ENCODE measurements at places on chromosomes 2 and 18.

GRCh38 chr2:108634576-108635160, 84.6 kb upstream of the RANBP2 start:
- DNase-seq, result no peak

- no peak for DNase-seq
Observed at GRCh38 chr2:16019617-16020351, 79.4 kb downstream of the MYCN start.

DNA sequence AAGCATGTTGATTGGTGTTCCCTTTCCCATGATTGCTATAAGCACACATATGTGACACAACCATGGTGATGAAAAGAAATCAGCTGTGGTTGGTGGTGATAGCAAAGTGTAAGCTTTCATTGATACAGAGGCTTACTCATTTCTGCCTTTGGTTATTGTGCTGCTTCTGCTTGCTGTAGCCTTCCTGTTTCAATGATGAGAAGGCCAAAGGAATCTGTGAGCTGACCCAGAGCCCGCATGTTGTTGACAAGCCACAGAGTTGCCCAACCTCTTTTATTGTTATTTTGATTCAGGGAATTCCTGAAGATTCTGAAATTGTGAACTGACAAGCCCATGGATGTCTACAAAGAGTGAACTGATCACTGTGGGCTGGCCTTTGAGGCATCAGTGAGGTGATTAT, 164.4 kb downstream of the TMEFF2 start:
- peak; percentile 68 for DNase-seq

DNA sequence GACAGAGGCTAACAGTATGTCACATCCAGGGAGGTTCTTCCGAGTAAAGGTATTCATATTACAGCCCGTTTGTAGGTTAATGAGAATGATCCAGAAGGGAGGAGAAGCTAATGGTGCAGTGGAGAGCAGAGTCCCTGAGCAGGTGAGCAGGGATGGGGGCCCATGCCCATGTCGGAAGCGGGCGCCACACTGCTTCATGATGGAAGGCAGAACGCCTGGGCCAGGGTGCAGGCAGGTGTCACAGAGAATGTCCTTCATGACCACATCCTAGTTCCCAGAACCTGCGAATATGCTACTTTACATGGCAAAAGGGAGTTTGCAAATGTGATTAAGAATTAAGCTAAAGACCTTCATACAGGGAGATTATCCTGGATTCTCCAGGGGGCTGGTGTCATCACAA, 4.0 kb downstream of the HES6 start:
- no peak for DNase-seq

DNA sequence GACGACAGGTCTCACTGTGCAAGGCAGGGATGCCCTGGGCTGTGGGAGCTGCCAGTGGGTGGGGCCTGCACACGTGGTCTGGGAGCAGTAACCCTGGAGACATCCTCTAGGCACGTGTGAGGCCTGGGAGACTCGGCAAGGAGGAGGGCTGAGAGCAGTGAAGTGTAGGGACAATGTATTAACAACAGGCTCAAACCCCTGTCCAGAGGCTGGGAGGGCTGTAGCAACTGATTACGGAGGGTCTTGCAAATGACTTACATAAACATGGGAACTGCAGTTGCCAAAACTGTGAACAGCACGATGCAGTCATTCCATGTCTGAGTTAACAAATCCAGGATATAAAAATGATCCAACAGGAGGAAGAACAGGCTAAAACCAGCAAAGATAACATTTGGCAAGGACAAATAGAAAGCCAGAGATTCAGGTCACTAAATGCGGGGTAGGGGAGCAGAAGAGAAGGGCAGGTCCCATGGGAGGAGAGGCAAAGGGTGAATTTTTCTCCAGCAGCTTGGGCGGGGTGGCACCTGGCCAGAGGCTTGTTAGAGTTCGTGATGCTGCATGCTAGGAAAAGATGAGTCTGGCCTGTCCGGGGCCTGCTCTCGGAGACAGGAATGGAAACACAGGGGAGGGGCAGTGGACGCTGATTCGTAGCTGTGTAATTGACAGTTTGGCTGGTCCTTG, 44.9 kb downstream of the CYP27C1 start:
- peak; percentile 67 for DNase-seq

- no peak for DNase-seq
Observed at GRCh38 chr2:34070196-34070595, 471.1 kb upstream of the FAM98A start.

GRCh38 chr18:47893939-47894699, 36.3 kb downstream of the SMAD2 start:
- DNase-seq, result no peak

DNA sequence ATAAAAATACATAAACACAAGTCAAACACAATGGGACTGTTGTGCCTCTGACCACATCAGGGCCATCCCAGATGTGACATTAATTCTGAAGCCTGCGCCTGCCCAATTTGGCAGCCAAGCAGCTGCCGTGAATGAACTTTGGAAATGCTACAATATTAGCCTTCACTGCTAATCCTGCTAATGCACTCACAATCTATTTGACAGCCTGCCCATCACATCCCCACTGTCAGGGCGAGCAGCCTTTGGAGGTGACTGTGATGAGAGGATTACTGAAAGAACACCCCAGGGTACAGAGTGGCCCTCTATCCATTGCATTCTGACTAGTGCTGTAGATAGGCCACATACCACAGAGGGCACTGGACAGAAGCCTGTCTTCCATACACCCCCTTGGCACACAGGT, 21.6 kb downstream of the OSR1 start:
- no peak for DNase-seq

DNA sequence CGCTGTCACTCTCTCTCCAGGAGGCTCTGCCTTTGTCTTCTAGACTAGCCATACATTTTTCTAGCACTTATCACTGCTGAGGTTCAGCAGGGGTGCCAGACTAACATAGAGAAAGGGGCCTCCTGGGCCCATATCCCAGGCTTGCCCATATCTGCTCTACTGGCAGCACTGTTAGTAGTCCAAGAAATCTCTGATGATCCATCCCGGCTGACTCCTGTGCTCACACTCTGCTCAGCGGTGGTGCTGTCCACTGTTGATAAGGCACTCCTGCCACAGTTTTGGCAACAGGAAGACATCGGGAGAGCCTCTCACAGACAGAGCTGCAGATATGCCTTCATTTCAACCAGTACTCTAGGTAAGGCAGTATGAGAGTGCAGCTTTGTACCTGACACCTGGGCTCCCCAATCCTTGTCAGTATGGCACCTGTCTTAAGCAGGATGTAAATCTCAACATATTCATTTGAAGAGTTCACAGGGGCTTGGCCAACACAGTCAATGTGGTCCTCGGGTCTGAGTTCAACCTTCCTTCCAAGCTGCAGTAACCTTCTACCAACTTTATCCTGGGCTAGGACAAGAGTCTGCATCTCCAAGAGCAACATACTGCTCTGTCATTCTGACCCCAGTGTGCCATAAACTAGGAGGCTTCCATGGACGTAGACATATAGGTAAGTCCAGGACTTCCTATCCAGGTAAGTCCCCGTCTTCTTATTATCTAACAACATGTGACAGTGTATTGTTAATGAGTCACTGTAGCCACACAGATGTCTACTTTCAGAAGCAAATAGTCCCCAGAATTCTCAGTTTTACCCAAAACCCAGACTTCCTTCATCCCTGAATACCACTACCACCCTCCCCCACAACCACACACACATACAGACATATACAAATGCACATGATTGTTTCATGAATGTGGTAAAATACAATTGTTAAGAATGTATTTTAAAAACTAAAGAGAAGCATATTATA, 16.2 kb downstream of the KLF7 start:
- no peak for DNase-seq

GRCh38 chr18:60684843-60685513, 312.4 kb upstream of the MC4R start:
- DNase-seq, result peak; percentile 28

- DNase-seq, result peak; percentile 33
Observed at GRCh38 chr2:73291093-73291460, 2.3 kb downstream of the EGR4 start.

GRCh38 chr2:147222506-147222905, 622.3 kb upstream of the ACVR2A start:
- no peak for DNase-seq

DNA sequence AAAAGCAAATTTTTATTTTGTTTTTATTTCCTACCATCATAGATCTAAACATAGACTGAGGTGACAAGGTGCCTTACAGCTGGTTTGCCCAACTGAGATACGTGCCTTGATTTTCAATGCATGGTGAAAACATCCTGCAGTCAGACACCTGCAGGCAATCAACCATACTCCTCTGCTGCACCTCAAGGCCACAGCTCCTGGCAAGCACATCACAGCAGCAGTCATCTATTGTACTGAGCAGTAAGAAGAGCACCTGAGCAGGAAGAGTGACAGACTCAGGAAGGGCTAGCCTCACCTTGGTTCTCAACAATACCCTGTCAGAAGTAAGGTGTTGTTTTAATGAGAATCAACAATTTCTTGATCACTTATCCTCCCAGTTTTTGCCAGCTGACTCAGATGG, 1206.8 kb upstream of the NRXN1 start:
- no peak for DNase-seq

- DNase-seq, result no peak
Observed at GRCh38 chr2:154452471-154452870, 246.0 kb upstream of the KCNJ3 start.

DNA sequence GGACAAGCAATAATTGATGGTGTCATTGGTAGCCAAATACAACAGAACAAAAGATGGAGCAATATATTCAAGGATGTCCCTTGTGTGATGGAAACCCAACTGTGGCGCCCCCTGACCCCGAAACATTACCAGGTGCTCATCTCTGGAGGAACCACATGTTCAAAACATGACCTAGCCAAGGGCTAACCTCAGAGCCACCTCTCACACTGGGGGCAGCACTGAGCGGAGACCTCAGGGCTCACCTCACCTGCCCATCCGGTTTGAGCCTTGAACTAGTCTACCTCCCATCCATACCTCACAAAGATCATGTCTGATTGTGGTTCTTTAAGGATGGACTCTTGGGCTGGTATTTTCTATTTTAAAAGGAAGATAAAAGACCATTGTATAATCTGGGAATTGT, 314.4 kb upstream of the CDH7 start:
- DNase-seq, result no peak

DNA sequence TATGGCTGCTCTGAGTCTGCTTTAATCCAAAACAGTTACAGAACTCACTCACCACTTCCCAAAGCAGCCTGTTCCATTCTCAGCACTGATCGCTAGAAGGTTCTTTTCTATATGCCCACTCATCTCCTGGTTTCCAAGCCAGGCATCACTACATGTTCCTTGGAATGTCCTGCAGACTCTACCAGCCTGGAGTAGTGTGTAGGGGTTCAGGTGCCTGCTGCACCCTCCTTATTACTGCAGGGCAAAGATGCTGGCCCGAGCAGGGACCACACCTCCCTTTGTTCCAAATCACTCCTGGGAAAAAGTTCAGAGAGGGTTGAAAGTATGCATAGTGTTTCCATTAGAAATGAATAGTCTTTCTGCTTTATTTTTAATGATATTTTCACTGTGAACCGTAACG, 196.6 kb downstream of the SH3RF3 start:
- DNase-seq, result no peak

GRCh38 chr2:147416099-147416498, 428.7 kb upstream of the ACVR2A start:
- DNase-seq, result no peak

DNA sequence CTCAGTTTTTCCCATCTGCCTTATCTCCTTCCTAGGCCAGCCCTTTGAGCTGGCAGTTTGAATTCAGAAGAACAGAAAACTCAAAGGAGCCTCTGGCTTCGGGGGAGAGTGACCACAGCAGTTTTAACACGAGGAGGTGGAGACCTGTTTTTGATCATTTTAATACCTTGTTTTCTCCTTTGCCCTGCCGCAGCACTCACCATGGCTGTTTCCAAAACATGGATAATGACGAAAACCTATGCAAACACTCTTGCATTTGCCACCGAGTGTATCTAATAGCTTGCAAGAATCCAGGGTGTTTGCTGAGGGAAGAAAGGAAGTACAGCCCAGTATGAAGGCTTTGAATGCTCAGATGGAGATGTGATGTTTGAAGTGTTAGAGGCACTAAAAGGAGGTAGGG, 167.1 kb downstream of the PRKCE start:
- DNase-seq, result no peak

- DNase-seq, result peak; percentile 89
Observed at GRCh38 chr2:23351388-23352141, 33.4 kb upstream of the KLHL29 start.

DNA sequence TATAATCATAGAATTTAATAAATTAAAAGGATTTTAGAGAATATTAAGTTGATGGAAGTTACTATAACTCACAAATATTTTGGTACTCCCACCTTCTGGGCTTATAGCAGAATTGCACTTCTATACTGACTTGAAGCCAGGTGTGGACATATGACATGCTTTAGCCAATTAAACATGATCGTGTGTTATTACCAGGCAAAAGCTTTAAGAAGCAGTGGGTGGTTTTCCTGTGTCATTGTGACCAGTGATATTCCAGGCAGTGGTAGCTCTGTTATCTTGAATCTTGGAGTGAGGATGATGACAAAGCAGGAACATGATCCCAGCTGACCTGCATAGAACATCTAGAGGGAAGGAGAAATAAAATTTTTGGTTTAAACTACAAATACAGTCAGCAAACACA, 370.9 kb upstream of the ZEB2 start:
- peak; percentile 6 for DNase-seq

- peak; percentile 1 for DNase-seq
Observed at GRCh38 chr2:5121642-5122041, 570.5 kb upstream of the SOX11 start.

DNA sequence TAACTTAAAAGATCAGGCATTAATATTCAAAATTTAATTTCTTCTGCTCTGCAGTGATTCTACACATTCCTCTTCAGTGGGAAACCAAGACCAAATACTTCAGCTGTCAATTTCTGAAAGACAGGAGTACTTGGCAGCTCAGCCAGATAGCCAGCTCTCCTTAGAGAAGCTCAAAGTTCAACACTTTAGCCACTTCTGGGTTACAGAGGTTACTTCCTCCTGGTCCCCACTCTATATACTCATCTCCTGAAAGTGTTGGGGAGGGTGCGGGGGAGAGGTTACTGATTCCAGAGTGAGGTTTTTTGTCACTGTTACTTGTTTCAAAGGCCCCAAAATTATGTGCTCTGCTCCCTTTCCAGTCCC, 4.1 kb downstream of the CYTIP start:
- DNase-seq, result no peak

DNA sequence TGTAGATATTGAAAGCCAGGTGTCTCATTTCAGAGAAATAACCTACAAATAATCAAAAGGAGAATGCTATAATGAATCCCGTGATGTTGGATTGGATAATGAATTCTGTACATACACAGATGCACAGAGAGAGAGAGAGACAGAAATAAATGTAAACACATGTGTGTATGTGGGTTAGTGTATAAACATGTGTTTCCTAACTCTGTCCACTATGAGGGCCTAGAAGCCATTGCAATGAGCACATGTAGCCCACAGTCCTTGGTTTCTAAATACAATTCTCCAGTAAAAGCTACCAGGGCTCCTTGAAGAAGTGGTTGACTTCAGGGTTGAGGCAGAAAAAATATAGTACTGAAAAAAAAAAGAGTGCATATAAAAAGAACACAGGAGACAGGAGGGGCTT, 109.5 kb downstream of the INHBB start:
- no peak for DNase-seq

DNA sequence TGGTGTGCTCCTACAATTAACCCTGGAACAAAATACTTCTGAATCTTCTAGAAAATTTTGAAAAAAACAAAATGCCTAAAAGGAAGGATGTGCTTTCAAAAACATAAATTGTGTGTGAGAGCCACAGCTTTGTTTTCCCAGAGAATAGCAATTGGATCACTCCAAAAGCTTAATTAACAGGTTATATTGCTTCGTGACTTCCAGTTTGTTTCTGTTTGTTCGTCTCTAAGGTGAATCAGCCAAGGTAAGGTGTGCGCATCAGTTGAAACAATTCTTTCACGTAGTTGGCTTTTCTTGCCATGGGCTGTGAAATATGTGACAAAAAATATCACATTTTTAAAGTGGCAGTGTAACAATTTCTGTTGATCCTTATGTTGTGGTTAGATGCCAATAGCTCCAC, 90.3 kb upstream of the BARD1 start:
- DNase-seq, result no peak
